ENCODE measurements at places on chromosomes 7 and 10.

DNA sequence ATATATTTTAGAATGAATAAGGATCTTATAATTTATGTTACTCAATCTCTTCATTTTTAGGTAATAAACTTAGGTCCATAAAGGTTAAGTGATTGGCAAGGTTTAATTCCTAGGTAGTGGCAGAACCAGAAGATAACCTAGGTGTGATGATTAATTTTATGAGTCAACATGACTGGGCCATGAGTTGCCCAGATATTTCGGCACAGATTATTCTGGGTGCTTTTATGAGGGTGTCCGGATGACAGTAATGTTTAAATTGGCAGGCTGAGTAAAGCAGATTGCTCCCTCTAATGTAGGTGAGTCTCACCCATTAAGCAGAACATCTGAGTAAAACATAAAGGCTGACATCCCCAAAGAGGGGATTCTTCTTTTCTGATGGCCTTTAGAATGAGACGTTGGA lies 1349.3 kb upstream of the CELF2 start:
- DNase-seq: no peak

GRCh38 chr10:129637846-129638245 lies 170.8 kb downstream of the MGMT start:
- DNase-seq: no peak

DNA sequence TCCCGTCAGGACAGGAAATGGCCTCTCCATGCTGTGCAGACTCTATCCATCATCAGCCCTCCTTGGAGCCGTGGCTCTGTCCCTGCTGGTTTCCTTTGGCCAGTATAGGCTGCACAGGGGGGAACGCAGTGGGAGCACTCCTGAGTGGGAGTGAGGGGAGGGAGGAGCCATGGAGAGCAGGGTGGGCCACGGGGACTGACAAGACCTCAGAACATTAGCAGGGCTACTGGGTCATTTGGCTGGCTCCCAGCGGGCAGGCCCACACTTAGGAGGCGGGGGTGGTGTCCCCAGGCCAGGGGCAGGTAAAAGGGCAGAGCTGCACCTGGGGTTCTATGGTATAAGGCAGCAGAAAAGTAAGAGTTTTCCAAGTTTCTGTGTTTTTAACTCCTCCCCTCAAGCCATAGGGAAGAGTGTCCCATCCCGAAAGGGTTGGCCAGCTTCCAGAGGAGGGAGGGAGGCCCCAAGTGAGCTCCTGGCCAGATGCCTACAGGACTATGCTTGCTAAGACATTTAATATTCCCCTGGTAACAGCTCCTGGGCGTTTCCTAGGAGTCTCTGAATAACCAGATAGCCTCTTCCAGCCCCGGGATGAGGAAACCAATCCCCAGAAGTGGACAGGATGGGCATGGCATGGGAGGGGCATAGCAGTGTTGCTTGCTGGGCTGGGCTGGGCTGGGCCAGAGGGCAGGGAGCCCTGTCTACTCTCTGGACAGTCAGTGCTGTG lies 5.5 kb upstream of the OPN4 start:
- no peak for DNase-seq

DNA sequence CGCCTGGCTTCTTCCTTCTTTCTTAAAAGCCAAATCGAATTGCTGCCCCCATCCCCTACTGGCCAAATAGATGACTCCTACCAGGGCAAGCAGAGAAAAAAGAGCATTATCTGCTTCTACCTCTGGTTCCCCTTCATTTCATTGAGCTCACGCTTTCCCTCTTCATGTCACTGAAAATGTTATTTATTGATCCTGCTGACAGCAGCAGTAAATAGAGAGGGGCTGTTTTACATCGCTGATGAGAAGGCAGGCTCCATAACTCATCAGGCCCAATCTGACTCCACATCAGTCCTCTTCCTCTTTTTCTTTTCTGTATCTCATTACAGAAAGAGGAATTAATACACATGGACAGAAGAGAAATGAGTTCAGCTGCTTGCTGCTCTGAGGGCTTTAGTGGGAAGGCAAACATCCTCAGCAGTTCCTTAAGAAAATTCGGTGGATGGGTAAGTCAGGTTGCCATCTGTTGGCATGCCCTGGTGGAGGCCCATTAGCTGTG lies 904.1 kb downstream of the KCNMA1 start:
- DNase-seq: no peak
